Stimulated activated CD4-positive, alpha-beta T cell treated with anti-CD3 and anti-CD28 coated beads, Interleukin-4, amount 100 ng/mL, for 48 hours (primary cell): ENCODE measurements at places on chromosomes 3 and 15.

GRCh38 chr3:111548092-111548491 lies 6.1 kb downstream of the CD96 start:
- no peak for DNase-seq

- no peak for DNase-seq
Observed at GRCh38 chr3:155370198-155370597, 76.7 kb upstream of the STRIT1 start.

- DNase-seq: no peak
Observed at GRCh38 chr3:15108869-15109268, 9.9 kb upstream of the RBSN start.

- DNase-seq: no peak
Observed at GRCh38 chr3:23497156-23497555, 294.0 kb downstream of the UBE2E2 start.

GRCh38 chr15:25954398-25954797 lies 91.3 kb upstream of the ATP10A start:
- DNase-seq: no peak
